Activated naive CD8-positive, alpha-beta T cell treated with anti-CD3 and anti-CD28 coated beads, Interleukin-2, amount 10 ng/mL, durations not matched to agents 7 days and 5 days (primary cell): ENCODE measurements at places on chromosomes 6 and 20.

DNA sequence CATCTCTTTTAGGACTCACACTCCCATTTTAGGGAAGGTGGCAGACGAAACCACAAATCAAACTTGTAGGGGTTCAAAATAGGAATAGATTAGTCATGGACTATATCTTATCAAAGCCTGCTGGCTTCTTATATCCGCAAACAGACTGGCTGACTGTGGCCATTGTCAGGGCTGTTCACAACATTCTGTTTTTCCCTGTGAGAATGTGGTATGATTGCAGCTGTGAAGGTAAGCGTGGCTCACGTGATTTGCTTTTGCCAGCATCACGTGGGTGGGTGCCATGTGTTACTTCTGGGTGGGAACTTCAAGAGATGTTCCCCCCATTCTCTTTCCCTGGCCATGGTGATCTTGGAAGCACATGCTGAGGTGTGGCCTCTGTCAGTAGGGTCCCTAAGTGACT, 5.9 kb downstream of the IP6K3 start:
- DNase-seq, result no peak

DNA sequence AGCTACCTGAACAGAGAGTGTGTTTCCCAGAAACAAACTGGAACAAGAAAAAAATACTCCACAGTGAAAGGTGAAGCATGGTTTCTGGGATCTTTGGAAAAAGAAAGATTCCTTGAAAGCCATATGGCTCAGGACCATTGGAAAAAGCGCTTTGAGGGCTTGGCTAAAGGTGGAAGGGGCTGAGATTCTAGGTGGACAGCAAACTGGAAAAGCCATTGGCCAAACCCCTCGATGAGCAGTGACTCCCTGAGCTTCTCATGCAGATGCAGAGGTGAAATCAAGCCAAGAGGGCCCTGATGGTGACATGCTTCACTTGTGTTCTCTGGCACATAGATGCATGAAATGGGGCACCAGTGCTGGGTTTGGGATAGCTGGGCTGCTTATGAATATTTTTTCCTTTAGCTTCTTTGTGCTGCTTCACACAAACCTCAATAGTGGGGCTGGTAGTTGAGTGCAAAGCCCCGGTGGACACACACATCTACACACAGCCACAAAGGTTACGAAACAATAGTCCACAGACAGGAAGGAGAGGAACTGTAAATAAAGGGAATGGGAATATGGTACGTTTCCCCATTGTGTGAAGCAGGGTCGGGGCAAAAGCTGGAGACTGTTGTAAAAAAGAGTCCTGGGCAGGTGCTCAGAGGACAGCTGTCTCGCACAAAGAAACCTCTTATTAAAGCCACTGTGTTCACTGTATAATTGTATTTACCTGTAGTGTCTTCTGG, 117.8 kb downstream of the FOXA2 start:
- DNase-seq, result no peak

DNA sequence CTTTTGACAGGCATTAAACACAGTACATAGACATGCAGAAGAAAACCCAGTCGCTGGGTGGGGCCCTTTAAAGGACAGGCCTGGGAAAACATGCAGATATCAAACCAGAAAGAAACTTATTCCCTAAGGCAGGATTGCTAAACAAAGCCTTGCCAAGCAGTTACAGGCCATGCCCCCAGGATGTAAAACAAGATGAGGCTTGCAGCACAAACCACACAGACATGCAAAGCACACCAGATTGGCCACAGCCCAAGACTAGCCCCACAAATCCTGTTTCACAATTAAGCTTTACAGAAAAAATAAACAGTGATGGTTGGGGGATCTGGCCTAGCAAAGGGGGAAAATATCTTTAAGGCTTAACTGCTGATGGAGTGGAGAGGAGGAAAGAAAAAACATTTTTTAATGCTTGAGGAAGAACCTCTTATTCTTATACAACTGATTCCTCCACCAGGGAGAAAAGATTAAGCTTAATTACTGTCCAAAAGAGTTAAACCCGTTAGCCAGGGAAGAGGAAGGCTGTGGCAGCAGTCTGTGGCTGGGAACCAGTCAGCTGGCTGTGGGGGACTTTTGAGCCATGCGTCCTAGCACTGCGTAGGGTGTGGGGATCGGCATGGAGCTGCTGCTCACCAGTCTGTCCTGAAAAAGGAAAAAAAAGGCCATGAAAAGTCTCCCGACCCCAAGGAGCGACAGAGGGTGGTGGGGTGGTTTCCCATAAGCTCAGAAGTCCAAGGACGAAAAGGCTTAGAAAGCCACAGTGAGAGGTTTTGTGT, 28.4 kb downstream of the COL19A1 start:
- no peak for DNase-seq

DNA sequence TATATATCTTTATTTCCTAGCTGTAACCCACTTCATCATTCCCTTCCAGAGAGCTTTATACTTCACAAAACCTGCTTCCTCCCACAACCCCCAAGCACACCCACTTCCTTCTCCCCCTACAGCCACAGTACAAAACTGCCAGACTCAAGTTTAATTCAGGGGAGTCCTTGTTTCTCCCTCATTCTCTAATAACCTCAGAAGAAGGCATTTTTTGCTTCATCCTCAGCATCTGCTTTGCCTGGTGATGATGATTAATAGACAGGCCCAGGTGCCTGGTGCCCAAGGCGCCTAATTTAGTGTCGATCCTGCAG, 414.3 kb downstream of the KIF16B start:
- DNase-seq, result no peak

GRCh38 chr6:108175176-108175591, 9.4 kb downstream of the NR2E1 start:
- no peak for DNase-seq

GRCh38 chr6:366389-367297, 24.9 kb upstream of the IRF4 start:
- no peak for DNase-seq

- no peak for DNase-seq
Measured at GRCh38 chr6:4403828-4404227, 268.5 kb upstream of the ECI2 start.
